Heart left ventricle (tissue), 16 donors: ENCODE measurements at places on chromosomes 1 and 21. TPM values are rescaled to one million over a fixed set of nuclear protein-coding genes. Genes with fewer than 3 reads are reported as not detected.

HSPA6 gene
- total RNA-seq = 0.56 TPM

AGPAT3 gene
- total RNA-seq = 64.5 TPM

KRTAP13-2 gene
- not detected for total RNA-seq

RGS2 gene
- total RNA-seq = 20.1 TPM

TCHH gene
- 0.05 TPM for total RNA-seq

UBASH3A gene
- total RNA-seq = not detected

CNIH3 gene
- 0.40 TPM for total RNA-seq

- peak; percentile 90 for DNase-seq
Observed at GRCh38 chr1:151024540-151025146, 11.7 kb upstream of the BNIPL start.

- no peak for DNase-seq
Observed at GRCh38 chr1:88291611-88292354, 392.3 kb upstream of the PKN2 start.

GRCh38 chr1:237444120-237444790, 402.3 kb downstream of the RYR2 start:
- no peak for DNase-seq

GRCh38 chr1:2831596-2832212, 30.2 kb upstream of the TTC34 start:
- DNase-seq = no peak

GRCh38 chr1:185337246-185337645, 20.2 kb upstream of the IVNS1ABP start:
- DNase-seq = no peak

GRCh38 chr1:201667479-201667878, 128.6 kb downstream of the NAV1 start:
- DNase-seq = no peak

- peak; percentile 63 for DNase-seq
Observed at GRCh38 chr1:63774617-63775417, 1.0 kb downstream of the ROR1 start.

GRCh38 chr21:42392731-42393442, 3.0 kb downstream of the TMPRSS3 start:
- DNase-seq = no peak

GRCh38 chr1:24862775-24863483, 67.1 kb downstream of the RUNX3 start:
- no peak for DNase-seq

GRCh38 chr1:82697965-82698364, 897.2 kb downstream of the ADGRL2 start:
- DNase-seq = no peak

DNA sequence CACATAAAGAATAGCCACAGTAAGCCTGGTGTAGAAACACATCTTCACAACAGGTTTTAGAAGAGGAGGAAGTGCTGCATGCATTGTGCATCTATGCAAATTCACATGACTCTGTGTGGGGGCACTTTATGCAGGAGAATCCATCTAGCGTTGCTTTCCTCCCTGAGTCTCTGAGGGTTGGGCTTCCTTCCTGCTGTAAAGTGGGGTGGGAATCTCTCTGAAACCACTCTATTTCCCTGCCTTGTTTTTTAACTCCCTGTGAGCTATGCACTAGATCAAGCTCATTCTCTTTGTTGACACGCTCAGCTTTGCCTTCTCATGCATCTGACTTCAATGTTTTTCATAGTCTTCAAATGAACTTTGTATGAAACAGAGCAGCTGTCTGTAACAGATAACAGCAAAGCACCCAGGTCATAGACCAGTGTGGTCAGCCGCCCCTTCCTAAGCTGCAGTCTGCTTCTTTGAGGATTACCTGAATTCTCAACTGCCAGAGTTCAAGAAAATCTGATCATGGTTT, 102.7 kb upstream of the DPH5 start:
- DNase-seq = no peak

GRCh38 chr1:49171941-49172593, 395.4 kb upstream of the BEND5 start:
- DNase-seq = no peak

- DNase-seq = no peak
Observed at GRCh38 chr1:42040159-42040558, 113.1 kb upstream of the GUCA2B start.

GRCh38 chr1:59052166-59052590, 244.7 kb upstream of the FGGY start:
- no peak for DNase-seq

DNA sequence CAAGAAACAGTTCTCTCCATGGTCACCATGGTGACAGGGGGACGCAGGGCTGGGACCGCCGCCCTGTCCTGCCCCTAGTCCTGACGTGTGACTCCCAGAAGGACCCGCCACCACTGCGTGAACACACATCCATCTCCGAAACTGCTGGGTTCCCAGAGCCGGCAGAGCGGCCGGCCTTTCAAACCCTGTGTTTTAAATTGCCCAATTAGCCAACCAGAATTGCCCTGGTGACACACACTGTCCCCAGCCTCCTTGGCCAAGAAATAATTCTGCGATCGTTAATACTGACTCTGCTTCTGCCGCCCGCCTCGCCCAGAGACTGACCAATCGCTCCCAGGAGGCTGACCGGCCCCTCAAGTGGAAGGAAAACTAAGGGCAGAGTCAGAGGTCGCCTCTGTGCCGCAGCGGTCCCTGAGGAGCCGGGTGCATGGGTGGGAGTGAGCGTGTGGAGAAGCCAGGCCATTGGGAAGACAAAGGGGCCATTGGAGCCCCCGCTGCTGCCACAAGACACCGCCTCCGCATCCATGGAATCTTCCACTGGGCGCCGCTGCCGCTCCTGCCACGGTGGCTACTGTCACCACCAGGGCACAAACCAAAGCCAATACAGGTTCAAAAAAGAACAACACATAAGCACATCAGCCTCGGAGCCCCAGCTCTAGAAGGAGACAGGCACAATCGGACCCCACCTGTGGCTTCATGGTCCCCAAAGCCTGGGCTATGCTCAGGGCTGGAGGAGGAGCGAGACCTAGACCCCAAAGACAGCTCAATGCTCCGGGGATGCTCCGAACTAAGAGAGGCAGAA, 273.2 kb downstream of the NPHP4 start:
- DNase-seq = no peak

- no peak for DNase-seq
Observed at GRCh38 chr1:189874715-189875435, 602.8 kb downstream of the BRINP3 start.

DNA sequence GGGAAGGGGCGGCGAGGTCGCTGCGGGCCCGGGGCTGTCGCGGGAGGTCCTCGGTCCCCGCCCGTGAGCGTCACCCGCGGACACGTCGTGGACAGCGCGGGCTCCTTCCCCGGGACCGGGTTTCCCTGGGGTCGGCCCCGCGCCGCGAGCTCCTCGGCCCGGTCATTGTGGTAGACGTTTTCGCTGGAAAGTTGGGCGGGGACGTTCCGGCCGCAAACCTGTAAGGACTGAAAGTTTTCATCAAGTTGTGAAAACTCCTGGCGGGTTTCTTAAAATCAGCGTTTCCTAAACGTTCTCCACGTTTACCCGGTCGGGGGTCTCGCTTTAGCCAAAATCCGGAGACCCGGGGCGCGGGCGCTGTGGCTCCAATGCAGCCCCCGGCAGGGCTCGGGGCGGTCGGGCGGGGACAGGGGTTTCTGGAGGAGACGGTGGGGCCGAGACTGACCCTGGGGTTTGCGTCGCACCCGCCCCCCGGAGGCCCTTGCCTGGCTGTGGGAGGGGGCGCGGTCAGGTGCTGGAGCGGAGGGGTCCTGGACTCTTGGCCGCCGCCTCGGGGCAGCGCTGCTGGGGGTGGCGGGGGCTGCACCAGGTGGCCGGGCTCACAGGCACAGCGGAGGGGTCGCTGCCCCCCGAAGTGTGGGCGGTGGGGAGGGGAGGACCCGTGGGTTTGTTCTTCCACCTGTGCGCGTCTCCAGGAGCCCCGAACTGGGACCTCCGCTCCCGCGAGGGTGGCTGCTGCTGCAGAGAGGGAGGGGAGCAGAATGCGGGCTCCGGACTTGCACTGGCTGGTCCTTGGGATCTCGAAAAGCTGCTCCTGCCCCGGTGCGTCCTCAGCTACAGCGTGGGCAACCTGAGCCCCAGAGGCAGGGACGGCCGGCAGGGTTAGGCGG, 827 bp downstream of the PRKCZ start:
- no peak for DNase-seq

GRCh38 chr1:68974447-68974846, 477.6 kb upstream of the DEPDC1 start:
- DNase-seq = no peak

- no peak for DNase-seq
Observed at GRCh38 chr1:165225062-165225461, 131.5 kb downstream of the LMX1A start.

DNA sequence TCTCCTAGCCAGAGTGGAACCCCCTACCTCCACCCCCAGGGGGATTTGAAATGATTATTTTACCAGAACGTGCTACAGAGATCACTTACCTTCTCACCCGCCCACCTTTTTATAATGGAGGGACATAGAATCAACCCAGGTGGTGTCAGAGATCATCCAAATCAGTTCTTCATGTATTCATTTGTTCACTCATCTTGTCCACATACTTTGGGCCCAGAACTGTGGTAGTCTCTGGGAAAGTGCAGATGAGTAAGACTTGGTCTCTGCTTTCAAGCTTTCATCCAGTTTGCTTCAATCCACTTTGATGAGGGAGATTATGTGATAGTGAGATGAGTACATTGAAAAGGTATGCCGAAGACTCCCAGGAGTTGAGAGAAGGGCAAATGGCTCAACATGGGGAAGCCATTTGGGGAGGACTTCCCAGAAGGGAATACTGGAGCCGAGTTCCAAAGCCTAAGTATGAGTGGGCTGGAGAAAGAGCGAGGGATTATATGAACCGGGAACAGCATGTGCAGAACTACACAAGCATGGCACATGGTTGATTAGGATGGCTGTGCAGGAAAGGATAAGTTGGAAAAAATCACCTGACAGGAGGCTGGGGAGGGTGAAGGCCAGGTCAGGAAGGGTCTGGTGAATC, 1.9 kb downstream of the FGGY start:
- no peak for DNase-seq

DNA sequence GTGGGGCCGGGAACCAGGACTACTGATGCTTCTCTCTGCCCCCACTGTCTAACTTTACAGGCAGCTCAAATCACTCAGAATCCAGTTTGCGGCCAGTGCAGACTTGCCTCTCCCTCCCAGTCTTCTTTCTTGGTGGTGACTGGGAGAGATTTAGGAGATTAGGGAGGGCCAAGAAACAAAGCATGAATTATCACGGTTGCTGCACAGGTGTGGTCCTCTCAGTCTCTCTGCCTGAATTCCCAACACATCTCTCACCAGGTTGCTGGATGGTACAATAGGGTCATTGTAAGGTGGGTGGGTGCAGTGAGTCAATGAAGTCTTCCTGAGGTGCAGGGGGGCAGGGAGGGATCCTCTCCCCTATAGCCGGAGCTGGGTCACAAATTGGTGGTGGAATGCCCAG, 12.6 kb downstream of the S100A11 start:
- DNase-seq = no peak

DNA sequence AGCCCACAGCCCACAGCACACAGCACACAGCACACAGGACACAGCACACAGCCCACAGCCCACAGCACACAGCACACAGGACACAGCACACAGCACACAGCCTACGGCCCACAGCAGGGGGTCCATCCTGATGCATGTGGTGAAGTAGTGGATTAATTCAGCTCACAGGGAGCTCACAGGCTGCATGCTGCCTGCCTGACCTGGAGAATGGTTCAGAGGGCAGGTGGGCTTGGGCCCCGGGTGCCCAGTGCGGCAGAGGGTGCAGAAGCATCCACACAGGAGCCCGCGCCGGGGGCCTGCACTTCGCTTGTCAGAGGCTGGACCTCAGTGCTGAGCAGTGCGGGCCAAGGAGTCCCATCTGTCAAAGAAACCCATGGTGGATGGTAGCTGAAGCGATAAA, 21.1 kb upstream of the AJAP1 start:
- no peak for DNase-seq

DNA sequence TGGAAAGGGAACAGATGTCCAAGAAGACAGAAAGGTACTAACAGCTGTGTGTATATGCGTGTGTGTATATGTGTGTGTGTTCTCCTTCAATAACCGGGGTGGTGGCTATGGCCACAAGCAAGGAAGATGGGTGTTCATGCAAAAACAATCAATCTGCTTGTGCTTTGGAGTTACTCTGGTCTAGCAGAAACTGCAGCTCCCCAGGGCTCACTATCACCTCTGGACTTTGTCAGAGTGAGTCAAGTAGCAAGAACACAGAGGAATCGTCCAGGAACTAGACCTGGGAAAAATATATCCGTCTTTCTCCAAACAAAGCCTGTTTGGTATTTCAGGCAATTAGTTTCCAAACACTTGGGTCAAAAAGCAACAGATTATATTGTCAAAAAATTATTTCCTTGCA, 68.6 kb downstream of the GNG12 start:
- no peak for DNase-seq

- DNase-seq = no peak
Observed at GRCh38 chr1:44481701-44482100, 76.6 kb downstream of the RNF220 start.

- peak; percentile 8 for DNase-seq
Observed at GRCh38 chr1:43272161-43272560, 2.4 kb downstream of the TMEM125 start.

DNA sequence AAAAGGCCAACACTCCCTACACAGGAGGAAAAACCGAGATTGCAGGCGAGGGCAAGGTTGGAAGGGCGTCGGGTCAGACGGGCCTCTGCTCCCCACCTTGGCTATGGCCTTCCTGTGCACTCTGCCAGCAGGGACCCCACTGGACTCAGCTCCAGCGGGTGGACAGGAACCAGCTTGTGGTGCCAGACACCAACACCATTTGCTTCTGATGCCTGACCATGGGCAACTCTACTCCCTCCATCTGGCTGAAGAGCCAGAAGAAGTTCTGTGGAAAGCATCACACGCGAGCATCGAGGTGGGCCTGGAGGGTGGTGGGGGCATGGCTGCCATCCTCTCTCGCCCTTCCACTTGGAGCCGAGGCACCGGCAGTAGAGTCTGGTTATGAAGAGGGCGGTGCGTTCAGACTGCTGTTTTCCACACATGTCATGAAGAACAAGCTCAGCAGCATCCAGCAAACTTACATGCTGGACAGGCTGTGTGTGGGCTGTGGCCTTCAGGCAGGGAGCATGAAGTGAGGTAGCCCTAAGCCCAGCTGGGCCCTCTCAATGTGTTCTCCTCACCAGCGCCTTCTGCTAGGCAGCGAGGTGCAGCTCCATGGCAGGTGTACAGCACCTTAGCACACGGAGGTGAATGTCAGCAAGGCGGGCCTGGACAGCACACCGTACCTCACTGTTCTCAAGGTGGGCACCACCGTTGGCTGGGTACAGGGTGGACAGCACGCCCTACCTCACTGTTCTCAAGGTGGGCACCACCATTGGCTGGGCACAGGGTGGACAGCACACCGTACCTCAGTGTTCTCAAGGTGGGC, 15.6 kb upstream of the ZNF669 start:
- DNase-seq = no peak
